ENCODE measurements at places on chromosomes 12 and 14. TPM values are rescaled to one million over a fixed set of nuclear protein-coding genes. Genes with fewer than 3 reads are reported as not detected.

MSI1 gene
- 2.6 TPM for total RNA-seq

DNA sequence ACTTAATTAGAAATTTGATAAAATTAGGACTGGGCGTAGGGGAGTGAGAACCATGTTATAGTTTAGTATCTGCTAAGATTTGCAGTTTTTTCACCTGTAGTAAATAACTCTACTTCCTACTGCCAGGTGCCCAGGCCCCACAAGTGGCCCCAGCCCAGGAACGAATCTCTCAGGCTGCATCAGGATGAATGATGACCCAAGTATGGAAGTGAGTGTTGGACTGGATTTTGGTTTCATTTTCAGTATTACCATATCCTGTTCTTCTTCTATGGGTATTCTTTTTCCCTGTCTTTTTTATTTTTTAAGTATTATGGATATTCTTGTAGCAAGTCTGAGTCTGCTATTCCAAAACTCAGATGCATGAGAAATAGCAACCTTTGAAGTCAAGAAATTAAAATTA, 120.3 kb upstream of the BCAT1 start:
- no peak for DNase-seq

DNA sequence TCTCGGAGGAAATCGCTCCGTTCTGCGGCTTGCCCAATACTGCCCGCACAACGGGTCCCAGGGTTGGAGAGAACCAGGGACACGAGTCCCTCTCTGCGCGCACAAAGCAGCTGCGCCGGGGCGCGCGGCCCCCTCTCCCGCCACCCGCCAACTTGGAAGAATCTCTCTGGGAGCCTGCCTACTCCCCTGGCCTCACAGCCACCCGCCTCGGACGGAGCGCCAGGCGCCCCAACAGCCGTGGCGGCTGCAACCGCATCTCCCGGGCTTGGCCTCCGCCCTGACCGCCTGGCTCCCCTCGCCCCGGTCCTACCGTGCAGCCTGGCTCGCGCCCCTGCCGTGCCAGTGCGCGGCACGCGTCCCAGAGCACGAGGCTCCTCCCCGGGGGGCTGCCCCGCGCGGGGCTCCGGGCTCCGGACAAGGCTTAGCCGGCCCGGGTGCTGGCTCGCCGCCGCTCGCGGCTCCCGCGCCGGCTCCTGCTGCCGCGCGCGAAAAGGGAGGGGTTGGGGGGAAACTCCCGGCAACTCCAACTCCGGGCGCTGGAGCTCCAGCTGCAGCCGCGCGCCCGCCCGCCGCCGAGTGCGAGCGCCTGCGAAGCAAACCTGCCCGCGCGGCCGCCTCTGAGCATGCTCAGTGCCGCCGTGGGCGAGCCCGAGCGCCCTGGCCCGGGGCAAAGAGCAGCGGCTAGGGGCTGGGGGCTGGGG, at the start of gene STXBP6:
TSS of gene STXBP6 (minus strand) at position 580 of the 701 bp plus-strand sequence. CDS start 75,329 bp downstream, outside the sequence.
- peak; percentile 75 for DNase-seq

DNA sequence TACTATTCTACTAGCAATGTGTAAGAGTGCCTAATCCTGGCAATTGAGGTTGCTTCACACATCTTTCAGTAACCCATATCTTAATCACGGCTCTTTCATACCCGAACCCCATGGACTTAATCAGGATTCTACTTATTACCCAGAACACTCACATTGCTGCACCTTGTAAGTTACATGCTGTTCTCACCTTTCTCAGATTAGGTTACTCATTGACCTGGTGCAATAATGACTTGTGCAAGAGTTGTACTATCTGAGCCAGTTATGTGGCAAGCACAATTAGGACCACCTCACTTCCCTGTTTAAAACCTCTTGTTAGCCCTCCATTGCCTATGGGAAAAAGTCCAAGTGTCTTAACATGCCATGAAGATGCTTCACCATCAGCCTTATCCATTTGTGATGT, 306.7 kb upstream of the E2F7 start:
- no peak for DNase-seq

GRCh38 chr12:88247241-88247643, 105.1 kb downstream of the TMTC3 start:
- no peak for DNase-seq

DPPA3 gene
- total RNA-seq = not detected

- DNase-seq = no peak
Observed at GRCh38 chr12:52581481-52581880, 7.8 kb upstream of the KRT74 start.

NFE2 gene
- total RNA-seq = 0.54 TPM

DNA sequence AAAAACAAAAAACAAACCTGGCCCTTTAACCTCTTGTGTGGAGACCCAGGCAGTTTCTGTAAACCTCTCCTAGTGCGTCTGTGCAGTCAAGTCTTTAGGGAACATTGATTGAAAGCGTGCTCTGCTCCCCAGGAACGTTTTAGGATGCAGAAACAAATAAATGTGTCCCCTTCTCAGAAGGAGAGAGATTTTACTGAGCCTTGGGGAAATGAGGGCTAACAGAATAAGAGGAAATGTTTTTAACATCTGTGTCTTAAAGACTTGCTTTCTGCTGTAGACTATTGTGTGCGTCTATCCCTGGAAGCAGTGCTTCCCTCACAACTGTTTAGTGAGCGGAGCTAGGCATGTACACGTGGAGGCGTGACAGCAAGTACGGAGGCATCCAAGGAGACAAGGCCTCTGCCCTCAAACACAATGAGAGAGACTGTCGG, 54.3 kb downstream of the TECPR2 start:
- no peak for DNase-seq

GRCh38 chr14:33206981-33207380, 268.3 kb downstream of the NPAS3 start:
- no peak for DNase-seq

GRCh38 chr12:41681898-41682297, 462.8 kb downstream of the GXYLT1 start:
- no peak for DNase-seq

DNA sequence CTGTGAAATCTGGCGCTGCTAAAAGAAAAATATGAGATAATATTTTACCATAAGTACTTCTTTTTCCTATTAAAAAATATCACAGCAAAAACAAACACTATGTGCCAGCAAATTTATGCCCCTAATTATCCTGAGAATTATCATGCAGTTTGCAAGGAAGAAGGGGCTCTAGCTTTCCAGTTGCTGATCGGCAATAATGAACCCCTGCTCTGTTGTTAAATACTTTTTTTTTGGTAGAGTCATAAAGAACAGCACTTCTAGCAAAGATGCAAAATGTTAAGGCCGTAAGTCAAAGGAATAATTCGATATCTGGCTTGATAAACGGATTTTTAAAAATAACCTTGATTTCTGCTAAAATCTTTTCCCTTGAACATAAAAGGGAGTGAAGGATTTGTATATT, 108.9 kb downstream of the PDE3A start:
- no peak for DNase-seq

GRCh38 chr14:54420478-54421142, 20.6 kb downstream of the CNIH1 start:
- no peak for DNase-seq

DNA sequence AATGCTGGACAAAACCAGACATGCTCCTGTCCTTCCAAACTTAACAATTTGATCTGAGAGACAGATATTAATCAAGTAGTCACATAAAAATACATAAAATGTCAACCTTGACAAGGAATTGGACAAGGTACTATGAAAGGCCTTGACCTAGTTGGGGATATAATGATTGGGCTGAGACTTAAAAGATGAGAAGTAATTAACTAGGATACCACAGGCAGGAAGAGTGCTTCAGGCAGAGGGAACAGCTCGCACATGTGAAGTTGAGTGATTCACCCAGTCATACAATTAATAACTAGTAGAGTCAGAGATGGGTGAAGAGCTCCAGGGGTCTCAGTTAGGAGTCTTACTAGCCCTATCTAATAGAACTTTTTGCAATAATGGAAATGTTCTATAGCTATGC, 259.5 kb downstream of the MSRB3 start:
- DNase-seq = no peak

DNA sequence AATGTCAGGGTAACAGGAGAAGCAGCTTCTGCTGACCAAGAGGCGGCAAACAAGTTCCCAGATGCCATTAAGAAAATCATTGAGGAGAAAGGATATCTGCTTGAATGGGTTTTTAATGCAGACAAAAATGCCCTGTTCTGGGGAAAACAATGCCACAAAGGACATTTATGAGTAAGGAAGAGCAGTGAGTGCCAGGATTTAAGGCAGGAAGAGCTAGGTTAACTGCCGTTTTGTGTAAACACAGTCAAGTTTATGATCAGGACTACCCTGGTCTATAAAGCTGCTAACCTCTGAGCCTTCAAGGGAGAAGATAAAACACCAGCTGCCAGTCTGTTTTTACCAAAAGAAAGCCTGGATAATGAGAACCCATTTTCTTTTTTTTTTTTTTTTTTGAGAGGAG, 8.5 kb downstream of the MAPKAPK5 start:
- no peak for DNase-seq

DNA sequence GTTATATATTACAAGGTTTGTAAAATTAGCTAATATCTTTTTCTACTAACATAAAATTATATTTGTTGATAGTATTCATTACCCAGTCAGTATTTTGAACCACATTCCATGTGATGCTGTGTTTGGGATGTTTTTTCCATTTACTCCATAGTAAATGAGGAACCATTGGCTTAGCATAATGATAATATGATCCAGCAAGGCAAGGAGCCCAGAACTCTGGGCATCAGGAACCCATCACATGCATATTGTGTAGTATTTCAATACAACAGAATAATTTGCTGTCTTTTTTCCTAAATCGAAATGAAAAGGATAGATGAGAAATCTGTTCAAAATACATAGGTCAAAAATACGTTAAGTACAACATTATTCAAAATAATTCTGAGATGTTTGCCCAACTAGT, 48.7 kb upstream of the GARIN2 start:
- no peak for DNase-seq

- no peak for DNase-seq
Observed at GRCh38 chr12:14696265-14696741, at the start of gene GUCY2C. GUCY2C (minus strand) TSS chr12:14696599; CDS start chr12:14696448, 151 bp downstream.

- no peak for DNase-seq
Observed at GRCh38 chr12:53493610-53494391, 5.5 kb downstream of the MAP3K12 start.

DNA sequence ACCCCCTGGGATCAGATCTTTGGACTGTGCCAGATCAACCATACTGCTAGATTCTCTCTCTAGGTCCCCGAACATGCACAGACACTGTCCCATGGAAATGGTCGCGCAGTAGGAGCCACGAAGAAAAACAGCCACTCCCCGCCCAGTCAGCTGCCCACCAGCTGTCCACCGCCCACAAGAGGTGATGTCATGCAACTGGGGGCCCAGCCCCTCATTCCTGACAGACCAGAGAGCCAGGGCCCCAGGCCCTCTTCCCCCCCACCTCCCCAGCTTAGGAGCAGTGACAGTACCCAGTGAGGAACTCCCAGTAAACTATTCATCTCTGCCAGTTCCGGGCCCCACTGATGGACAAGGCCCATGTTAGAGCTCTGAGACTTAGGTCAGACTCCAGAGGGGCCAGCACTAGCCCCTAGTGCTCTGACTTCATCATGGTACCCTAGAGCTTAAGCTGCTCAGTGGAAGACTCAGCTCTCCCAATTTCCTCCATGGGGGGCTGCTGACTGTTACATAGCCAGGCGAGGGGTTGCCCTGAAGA, 3.7 kb upstream of the TAMALIN start:
- DNase-seq = no peak

GRCh38 chr12:99121546-99121945, 476.5 kb downstream of the APAF1 start:
- DNase-seq = no peak

PAX9 gene
- total RNA-seq = not detected

GRCh38 chr12:118850244-118850825, 131.0 kb upstream of the SRRM4 start:
- no peak for DNase-seq

DNA sequence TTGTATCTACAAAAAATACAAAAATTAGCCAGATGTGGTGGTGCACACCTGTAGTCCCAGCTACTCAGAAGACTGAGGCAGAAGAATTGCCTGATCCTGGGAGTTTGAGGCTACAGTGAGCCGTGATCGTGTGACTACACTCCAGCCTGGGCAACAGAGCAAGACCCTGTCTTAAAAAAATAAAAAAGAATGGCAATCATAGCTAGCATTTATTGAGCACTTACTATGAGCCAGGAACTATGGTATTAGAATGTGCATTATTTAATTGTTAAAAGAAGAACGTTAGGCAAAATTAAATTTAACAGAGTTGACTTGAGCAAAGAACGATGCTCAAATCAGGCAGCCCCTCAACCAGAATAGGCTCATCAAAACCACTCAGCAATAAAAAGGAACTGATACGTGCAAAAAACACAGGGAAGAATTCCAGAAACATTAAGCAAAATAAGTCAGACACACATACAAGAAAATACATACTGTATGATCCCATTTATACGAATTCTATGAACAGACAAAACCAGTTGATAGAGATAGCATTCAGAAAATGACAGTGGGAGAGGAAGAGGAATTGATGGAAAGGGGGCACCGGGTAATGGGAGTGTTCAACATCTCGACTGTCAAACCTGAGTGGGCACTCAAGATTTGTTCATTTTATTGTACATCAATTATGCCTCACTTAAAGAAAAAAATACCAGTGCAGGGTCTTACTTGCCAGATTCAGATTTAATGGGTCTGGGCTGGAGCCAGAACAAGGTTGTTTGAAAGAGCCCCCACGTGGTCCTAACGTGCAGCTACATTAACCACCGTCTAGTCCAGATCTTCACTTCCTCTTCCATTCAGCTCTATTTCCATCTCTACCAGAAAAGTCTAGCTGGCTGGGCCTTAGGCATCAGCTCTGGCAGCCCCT, 8.0 kb downstream of the SCNN1A start:
- no peak for DNase-seq

- no peak for DNase-seq
Observed at GRCh38 chr12:115174920-115175319, 490.9 kb upstream of the TBX3 start.

DBX2 gene
- total RNA-seq = not detected

DNA sequence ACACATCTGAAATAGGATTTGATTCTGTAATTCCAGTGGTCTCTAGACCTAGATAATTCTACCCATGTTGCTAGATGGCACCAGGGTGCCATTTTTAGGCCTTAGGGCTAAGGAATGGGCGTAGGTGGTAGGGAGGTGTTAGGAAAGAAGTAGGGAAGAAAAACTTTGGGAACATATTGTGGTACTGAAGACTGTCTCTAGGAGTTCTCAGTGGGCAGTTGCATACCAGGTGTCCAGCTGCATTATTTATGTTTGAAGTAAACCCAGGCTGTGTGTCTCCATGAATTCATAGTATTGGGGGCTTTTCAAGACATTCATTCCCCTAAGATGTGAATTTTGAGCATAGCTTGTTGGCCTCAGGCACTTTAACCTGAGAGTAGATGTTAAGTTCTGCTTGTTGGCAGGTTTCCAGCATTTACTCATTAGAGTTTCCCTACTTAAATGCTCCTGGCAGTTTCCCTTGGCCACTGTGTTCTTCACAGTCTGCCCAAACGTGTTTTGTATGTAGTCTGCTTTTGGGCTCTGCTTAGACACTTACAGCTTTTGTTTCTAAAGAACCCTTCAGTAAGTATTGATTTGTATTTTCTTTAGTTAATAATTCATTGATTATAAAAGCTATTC, 31.5 kb upstream of the CCT2 start:
- no peak for DNase-seq

GRCh38 chr12:12007713-12008231, 63.0 kb upstream of the BCL2L14 start:
- no peak for DNase-seq

CLEC7A gene
- total RNA-seq = 9.2 TPM
